ENCODE measurements at places on chromosomes 11 and 22.

- no peak for DNase-seq
These were observed 36.0 kb downstream of the NUP50 start for GRCh38 chr22:45199723-45200122.

- no peak for DNase-seq
These were observed 51.1 kb downstream of the TIMP3 start for GRCh38 chr22:32852395-32853251.

- no peak for DNase-seq
These were observed 6.8 kb upstream of the GGA1 start for GRCh38 chr22:37601540-37602442.

- DNase-seq = no peak
These were observed 5.6 kb downstream of the OR52R1 start for GRCh38 chr11:4798427-4799183.

DNA sequence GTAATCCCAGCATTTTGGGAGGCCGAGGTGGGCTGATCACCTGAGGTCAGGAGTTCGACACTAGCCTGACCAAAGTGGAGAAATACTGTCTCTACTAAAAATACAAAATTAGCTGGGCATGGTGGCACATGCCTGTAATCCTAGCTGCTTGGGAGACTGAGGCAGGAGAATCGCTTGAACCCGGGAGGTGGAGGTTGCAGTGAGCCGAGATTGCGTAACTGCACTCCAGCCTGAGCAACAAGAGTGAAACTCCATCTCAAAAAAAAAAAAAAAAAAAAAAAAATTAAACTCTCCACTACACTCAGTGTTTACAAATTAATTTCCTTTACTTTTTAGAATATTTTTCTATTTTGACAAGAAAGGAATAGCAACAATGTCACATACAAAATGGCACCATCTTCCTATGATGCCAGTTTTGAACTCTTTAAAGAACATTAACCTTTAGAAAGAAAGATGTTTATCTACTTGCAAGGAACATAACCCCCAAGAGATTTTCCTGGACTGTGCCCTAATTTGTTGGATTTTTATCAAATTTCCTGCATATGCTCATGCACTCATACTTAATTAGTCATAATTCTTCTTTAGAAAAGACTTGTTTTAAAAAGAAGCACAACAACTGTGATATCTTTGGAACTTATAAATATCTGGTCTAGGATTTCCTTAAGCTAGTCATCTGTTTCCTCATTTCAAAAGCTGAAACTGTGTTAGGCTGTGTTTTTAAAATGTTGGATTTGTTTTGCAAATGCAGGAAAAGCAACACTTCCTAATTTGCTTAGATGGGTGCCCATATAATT is 22.6 kb upstream of the HIPK3 start:
- DNase-seq = no peak

- DNase-seq = no peak
These were observed 19.4 kb downstream of the SDHD start for GRCh38 chr11:112106070-112106469.

- DNase-seq = no peak
These were observed 15.6 kb upstream of the RDX start for GRCh38 chr11:110311783-110312579.

DNA sequence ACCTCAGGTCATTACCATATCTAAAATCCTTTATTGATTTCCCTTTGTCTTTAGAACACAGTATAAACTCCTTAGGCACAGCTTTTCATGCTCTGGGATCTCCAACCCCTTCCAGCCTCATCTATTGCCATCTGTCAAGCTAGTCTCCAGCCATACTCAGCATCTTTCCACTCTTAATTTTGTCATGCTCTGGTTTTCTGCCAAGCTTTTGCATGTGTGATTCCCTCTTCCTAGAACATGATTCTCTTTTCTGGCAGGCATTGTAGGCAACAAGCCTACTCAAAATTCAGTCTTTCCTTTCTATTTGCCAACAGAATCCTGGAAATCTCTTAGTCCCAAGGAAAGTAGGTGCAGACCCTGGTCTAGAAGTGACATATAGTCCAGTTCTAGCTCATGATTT is 35.5 kb upstream of the SLC6A5 start:
- no peak for DNase-seq

- DNase-seq = no peak
These were observed 444.8 kb downstream of the SOX6 start for GRCh38 chr11:15911377-15912044.

DNA sequence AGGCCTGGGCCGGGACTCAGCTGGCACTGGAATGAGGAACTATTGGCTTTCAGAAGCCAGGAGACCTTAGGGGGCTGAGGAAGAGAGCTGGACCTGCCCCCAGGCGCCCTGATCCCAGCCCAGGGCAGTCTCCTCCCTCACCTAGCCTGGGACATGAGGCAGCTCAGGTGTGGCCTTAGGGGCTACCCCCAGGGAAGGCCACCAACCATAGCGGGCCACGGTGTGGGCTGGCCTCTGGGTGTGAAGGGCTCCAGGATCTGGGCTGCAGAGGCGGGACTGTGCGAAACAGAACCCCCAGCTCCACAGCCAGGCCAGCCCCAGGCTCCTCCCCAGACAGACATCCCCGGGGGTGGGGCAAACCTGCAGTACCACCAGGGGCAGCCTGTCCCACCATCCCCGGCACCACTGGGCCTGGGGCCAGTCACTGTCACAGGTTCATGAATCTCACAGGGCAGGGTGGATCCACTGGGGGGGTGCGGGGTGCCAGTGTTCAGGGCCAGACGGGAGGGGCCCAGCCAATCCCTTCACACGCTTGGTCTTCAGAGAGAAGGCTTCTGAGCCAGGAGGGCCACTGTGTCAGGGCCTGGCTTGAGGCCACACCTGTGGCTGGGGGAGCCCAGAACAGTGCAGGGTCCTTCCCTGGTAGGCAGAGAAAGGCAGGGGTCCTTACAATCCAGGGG is 3.5 kb downstream of the PLXNB2 start:
- no peak for DNase-seq

DNA sequence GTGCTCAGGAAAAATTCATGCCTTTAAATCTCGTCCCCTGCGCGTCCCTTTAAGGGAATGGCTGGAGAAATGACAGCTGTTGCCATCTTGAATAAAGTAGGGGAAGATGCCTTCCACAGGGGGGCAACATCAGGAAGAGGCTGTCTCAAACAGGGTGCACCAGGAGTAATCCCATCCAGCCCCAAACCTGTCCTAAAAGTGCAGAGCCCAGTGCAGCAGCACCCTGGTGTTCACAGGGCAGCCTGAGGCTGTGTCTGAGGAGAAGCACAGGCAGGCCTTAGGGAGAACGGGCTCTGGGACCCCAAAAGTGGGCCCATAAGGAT is 10.8 kb upstream of the C11orf96 start:
- DNase-seq = no peak

GRCh38 chr11:2136209-2136951 is 2.8 kb downstream of the IGF2 start:
- DNase-seq = no peak

Data from activated CD4-positive, CD25-positive, alpha-beta regulatory T cell treated with anti-CD3 and anti-CD28 coated beads, Interleukin-2, amount 50 U/mL, for 16 hours (primary cell).